ENCODE measurements at places on chromosomes 16 and 17. TPM values are rescaled to one million over a fixed set of nuclear protein-coding genes. Genes with fewer than 3 reads are reported as not detected.

DNA sequence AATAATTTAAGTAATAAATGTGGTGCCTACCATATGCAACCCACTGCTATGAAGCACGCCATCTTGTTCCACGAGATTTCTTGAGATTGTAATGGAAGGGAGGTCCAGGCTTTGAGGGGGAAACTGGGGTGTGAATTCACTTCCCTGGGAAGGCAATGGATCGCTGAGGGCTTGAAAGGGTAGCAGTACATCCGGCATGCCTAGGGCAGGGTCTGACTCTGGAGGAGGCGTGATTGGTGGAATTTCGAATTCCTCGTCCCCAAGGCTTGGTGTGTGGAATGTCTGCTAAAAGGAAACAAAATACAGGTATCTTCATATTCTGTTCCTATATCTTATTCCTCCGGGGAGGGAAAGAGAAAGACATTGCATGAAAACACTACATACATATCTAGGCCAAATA lies 83.0 kb downstream of the TOX3 start:
- DNase-seq, result no peak

GRCh38 chr17:15289285-15290183 lies 24.4 kb upstream of the PMP22 start:
- DNase-seq, result peak; percentile 85

GRCh38 chr17:38440614-38441397 lies 12.5 kb downstream of the ARHGAP23 start:
- no peak for DNase-seq

DNA sequence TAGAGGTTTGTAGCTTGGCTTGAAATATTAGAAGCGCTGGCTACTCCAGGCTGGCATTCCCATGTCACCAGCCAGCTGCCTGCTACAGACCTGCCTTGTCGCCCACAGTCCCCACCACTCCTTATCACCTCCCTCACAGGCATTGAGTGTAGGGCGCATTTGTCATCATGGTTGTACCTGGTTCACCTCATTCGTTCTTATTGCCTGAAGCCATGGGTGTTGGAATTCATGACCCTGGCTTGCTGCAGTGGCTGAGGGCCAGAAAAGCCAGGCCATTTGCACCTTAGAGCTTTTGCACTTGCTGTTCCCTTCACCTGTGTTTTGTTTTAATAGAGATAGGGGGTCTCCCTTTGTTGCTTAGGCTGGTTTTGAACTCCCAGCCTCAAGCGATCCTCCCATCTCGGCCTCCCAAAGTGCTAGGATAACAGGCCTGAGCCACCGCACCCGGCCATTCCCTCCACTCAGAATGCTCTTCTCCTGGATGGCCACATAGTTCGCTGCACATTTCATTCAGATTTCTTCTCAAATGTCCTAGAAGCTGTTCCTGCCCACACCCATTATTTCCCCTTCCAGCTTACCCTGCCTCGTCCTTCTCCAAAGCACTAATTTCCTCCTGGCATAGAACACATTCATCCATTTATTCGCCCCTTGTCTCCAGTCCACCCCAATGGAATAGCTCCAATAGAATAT lies 97.6 kb downstream of the C16orf78 start:
- no peak for DNase-seq

- DNase-seq, result no peak
Measured at GRCh38 chr17:49191409-49191916, 18.9 kb downstream of the GNGT2 start.

DNA sequence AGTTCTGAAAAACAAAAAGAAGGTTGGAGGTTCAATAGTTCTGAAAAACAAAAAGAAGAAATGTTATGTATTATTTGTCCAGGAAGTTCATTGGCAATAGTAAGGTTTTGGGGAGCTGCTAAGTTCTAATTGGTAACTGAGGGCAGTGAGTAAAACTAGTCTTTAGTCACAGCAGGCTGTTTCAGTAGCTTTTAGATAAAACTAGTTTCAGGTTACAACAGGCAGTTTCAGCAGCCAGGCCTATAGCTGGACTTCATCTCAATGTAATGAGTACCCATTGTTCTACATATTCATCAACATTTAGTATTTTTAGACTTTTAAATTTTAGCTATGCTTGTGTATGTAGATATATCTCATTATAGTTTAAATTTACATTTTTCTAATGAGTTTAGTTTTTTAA lies 639.3 kb downstream of the TOX3 start:
- DNase-seq, result no peak

- DNase-seq, result peak; percentile 10
Measured at GRCh38 chr16:86061721-86062120, 162.8 kb downstream of the IRF8 start.

- DNase-seq, result no peak
Measured at GRCh38 chr17:78496311-78496710, 80.9 kb downstream of the DNAH17 start.

DNA sequence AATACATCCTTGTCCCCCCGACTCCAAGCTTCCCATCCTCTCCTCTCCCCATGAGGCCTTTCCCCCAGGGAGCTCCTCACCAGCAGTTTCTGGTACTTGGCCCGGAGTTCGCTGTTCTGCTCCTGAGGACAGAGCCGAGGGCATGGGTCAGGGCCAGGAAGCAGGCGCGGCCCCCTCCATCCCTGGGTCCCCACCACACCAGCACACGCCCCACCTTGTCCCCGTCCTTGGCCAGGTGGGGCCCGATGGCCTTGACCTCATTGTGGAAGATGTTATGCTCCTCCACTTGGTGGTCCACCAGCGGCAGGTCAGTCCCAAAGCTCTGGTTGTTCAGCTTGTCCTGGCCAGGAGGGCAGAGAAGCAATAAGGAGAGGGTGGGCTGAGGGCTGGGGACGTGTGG lies 36.2 kb downstream of the PPL start:
- no peak for DNase-seq

The GRAPL gene
- total RNA-seq, result 0.43 TPM

The NLRC3 gene
- total RNA-seq, result not detected

The SULT1A1 gene
- under 0.01 TPM for total RNA-seq
